Renal cortical epithelial cell (primary cell): ENCODE measurements at places on chromosomes 5 and 9.

GRCh38 chr5:82364497-82364896, 86.3 kb upstream of the RPS23 start:
- peak; percentile 77 for DNase-seq

- DNase-seq = no peak
Observed at GRCh38 chr5:173627860-173628392, 11.5 kb upstream of the BOD1 start.

DNA sequence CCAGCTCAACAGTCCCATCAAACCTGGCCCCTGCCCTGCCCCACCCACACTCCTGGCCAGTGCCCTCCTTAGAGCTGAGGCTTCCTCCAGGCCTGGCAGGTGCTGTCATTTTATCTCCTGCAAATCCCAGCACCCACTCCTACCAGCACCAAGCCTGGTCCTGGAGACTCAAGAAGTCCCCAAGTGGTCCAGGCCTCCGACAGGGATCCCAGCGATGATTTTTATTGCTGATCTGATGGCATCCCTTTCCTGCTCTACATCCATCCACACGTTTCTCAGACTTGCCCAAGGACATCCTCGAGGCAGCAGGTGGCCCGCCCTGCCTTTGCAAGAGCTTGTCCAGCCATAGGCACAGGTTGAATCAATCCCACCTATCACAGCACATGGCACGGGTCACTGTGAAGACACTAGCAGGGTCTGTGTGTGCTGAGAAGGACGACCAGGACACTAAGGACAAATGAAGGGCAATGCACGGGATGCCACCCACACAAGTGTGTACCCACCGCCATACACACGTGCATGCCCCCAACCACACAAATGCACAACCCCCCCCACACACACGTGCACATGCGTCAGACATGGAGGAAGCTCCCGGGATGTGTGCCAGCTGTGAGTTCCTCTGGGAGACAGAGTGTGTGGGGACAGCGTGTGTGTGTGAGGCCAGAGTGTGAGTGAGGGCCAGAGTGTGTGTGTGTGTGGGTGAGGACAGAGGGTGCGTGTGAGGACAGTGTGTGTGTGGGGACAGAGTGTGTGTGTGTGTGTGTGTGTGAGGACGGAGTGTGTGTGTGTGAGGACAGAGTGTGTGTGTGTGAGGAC, 62.4 kb upstream of the UBAC1 start:
- no peak for DNase-seq

DNA sequence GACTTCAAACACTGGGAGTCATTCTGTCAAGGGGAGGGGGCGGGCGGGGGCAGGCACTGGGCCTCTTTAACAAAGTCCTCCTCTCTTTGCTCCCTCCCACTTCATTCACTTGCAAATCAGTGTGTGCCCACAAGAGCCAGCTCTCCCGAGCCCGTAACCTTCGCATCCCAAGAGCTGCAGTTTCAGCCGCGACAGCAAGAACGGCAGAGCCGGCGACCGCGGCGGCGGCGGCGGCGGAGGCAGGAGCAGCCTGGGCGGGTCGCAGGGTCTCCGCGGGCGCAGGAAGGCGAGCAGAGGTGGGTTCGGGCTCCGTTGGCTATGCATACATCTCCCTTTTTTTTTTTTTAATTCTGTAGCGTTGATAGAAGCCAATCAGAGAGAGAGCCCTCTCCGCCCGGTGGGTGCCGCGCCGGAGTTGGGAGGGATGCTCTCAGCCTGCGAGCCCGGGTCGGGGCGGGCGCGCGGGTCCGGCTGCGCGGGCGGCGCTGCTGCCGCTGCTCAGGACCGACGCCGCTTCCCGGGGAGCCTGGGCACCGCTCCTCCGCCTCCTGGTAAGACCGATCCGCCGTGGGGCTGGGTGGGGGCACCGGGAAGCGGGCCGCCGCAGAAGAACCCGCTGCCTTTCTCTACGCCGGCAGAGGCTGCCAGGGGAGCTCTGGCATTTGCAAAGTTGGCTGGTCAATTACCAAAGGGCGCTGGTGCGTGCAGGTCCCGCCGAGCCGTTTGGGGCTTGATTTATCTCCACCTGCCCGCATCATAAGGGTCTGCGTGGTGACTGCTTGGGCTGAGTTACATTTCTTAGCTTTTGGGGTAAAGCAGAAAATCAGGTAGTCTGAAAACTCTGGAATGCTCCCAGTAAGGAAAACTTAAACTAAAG, at the start of gene CDH6:
CDH6 (plus strand) TSS at position 96 of the 877 bp plus-strand sequence. CDS start 73,788 bp downstream, outside the sequence.
- DNase-seq = peak; percentile 78

DNA sequence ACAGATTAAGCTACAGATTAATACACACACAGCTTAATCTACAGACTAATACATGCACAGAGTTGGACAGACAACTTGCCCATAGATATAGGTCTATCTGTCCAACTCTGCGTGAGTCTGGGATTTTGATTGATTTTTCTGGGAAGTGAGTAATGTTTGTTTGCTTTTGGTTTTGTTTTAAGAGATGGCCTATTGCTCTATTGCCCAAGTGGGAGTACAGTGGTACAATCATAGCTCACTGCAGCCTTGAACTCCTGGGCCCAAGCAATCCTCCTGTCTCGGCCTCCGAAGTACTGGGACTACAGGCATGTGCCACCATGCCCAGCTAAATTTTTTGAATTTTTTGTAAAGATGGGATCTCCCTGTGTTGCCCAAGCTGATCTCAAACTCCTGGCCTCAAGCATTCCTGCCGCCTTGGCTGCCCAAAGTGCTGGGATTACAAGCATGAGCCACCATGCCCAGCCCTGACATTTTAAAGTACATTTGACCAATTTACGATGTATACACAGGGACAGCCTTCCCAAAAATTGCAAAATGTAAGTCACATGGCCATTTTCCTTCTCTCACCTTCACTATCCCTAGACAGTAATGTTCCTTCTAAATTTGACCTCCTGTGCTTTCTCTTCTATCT, 50.8 kb downstream of the PAPPA start:
- no peak for DNase-seq

GRCh38 chr5:127056896-127057295, 16.4 kb downstream of the C5orf63 start:
- no peak for DNase-seq

DNA sequence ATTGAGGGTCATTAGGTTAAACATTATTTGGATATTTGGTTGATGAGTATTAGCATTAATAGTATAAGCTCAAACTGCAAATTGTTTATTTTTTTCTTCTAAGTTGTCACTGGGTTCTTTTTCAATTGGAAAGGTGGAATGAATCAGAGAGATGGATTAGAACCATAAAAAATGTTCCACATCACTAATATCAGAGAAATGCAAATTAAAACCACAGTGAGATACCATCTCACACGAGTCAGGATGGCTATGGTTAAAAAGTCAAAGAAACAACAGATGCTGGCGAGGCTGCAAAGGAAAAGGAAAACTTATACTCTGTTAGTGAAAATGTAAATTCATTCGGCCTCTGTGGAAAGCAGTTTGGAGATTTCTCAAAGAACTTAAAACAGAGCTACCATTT, 122.8 kb downstream of the CCDC192 start:
- peak; percentile 32 for DNase-seq

DNA sequence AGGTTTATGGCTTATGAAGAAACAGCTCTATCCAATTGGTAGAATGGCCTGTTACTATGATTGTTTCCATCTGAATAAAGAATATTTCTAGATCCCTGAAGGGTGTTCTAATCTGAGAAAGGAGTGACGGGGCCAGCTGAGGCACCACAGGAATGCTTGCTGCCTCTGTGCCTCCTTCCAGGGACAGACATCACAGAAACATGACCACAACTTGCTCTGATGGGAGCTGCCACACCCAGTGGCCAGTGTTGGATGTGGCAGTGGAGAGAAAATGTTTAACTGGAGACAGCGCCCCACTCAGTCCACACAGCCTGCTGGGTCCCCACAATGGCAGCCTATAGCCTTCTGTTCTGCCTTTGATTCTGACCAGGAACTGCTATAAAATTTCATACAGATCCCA, 38.6 kb upstream of the TESK1 start:
- DNase-seq = no peak

- no peak for DNase-seq
Observed at GRCh38 chr5:82511134-82511533, 233.0 kb upstream of the RPS23 start.

GRCh38 chr5:15594977-15595568, 95.1 kb downstream of the FBXL7 start:
- no peak for DNase-seq

- DNase-seq = no peak
Observed at GRCh38 chr9:10806868-10807267, 194.1 kb upstream of the PTPRD start.

- DNase-seq = no peak
Observed at GRCh38 chr9:114895521-114895991, 34.8 kb downstream of the TNFSF8 start.

- no peak for DNase-seq
Observed at GRCh38 chr9:36560771-36561170, 11.9 kb upstream of the MELK start.

DNA sequence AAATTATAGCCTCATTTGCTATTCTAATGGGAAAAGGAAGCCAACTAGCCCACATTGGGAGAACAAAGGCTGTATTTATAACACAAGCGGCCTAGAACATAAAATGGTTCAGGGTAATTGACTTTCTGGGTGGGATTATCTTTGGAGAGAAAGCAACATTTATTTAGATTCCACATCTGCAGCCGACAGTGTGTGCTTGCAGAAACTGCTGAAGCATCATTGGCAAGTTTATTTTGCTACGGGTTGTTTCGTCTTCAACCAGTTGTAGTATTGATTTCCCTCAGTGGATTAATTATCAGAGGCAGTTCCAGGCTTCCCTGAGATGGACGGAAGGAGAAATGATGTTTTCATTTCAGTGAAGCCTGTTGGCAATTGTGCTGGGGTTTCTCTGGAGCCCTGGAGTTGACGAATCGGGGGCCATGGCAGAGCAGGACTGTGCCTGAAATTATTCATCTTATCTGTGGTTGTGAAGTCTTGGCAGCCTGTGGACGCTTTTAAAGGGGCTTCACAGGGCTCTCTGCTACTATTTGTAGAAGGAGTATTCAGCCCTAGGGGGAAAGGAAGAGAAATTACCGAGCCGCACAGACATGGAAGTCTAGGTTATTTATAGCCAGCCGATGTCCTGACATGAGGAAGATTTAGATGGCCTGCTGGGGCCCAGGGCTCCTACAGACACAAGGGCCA, 290.6 kb upstream of the IRX4 start:
- no peak for DNase-seq

DNA sequence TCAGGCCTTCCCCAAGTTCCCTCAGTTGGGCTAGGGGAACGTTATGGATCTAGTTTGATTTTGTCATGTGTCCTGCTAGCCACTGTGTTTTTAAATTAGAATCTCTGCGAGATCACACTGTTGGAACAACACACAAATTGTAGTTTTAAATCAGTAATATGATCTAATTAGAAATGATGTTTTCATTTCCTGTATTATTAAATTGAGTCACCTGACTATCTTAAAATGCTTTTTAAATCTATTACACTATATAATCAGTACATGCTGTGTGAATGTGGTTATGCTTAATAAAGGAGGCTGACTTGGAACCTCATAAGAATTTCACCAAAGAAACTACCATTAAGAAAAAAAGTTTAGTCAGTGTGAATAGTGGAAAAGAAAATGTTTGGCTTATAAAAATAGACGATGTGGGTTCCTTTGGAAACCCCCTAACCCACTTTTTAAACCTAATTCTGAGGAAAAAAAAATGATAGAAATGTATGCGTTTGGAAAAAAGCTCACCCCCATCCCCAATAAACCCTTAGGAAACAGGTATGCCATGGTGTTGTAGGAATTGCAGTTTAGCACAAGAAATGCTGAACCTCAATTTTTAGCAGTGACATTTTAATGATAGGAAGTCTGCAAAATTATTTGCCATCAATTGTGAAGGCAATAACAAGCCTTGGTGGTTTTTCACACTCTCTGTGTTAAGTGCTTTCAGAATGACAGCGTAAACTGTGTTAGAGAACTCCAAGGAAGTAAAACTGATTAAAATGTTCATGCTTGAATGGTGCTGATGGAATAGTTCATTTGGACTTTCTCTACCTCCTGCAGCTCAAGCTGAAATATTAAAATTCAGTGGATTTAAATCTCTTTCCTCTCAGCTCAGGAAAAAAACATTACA, 59.0 kb downstream of the TLE4 start:
- peak; percentile 47 for DNase-seq

GRCh38 chr5:174751154-174752000, 27.0 kb downstream of the MSX2 start:
- DNase-seq = no peak

GRCh38 chr9:101098392-101098791, 69.9 kb downstream of the PLPPR1 start:
- no peak for DNase-seq

- DNase-seq = no peak
Observed at GRCh38 chr9:76553680-76554079, 94.7 kb downstream of the GCNT1 start.

DNA sequence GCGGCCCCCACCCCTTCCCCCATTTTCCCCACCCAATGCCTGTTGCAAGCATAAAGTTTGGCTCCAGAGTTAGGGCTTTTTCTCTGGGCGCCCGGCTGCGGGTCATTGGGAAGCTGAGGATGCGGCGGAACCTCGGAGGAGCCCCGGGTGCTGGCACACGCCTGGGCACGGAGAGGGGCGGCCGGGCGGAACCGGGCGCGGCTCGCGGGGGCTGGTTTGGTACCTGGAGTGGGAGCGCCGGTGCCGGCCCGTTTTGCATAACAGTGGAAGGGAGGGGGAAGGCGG, 1.2 kb downstream of the PPARGC1B start:
- DNase-seq = no peak

GRCh38 chr5:115859378-115859777, 17.6 kb downstream of the AP3S1 start:
- no peak for DNase-seq

GRCh38 chr5:95600557-95600956, 19.3 kb upstream of the GPR150 start:
- no peak for DNase-seq

GRCh38 chr5:154005648-154006047, 33.1 kb downstream of the FAM114A2 start:
- no peak for DNase-seq

- no peak for DNase-seq
Observed at GRCh38 chr9:89012294-89013042, 21.2 kb downstream of the S1PR3 start.

DNA sequence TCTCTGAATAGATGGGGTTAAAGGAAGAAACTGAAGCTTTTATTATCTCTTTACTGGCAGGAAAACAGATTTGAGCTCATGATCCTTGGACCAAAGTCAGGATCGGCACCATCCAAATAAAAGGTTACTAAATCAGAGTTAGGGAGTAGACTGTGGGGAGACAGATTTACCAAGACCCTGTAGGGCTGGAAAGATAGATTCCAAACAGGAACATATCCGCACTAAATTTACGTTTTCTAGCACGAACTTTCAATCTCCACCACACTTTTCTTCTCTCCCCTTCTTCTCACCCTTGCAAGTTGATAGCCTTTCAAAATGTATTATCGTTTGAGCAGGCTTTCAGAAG, 120.0 kb upstream of the HMHB1 start:
- no peak for DNase-seq

GRCh38 chr9:16345902-16346301, 524.6 kb downstream of the BNC2 start:
- no peak for DNase-seq

DNA sequence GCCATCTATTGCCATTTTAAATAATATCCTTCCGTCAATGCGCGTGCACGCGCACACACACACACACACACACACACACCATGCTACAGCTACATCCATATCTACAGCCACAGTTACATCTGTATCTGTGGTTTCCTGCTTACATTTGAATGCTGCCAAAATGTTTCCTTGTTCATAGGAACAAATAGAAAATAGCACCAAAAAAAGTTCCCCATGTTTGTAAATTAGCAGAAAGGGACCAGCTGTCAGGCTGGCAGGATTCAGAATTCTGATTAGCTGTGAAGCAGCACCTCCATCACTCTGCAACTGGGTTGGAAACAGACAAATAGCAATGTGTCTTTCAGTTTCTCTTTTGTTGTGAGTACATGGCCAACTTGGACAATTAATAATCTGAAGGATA, 601.5 kb downstream of the IRX1 start:
- no peak for DNase-seq
